Pancreas (tissue), 10 donors: ENCODE measurements at places on chromosomes 3 and 15. TPM values are rescaled to one million over a fixed set of nuclear protein-coding genes. Genes with fewer than 3 reads are reported as not detected.

DNA sequence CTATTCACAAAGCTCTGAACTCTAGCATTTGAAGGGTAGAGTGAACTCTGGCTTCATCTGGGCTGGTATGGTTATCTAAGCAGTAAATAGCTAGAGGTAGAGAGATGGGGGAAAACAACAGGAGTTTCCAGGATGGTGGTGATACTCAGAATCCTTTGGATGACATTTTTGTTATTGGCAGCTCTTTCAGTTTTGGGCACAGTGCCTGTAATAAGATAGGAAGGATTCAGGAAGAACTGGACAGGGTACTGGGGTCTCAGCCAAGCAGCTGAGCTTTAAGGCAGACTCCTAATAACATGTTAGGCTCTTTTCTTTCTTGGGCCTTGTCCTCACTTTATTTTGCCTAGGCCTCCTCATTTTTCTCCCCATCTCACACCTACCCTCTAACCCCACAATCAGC lies 338.5 kb downstream of the CADM2 start:
- no peak overlapping the region for H3K27ac ChIP-seq
- H3K36me3 ChIP-seq, result no peaks in the 10 kb centered on the region
- no peak for DNase-seq
- no peaks in the 10 kb centered on the region for H3K27me3 ChIP-seq

The WDR93 gene
- total RNA-seq, result 0.31 TPM

The CPNE9 gene
- 0.12 TPM for total RNA-seq

The CCR3 gene
- not detected for total RNA-seq

The SCAANT1 gene
- not detected for total RNA-seq

The NMNAT3 gene
- total RNA-seq, result 4.5 TPM
